Pulmonary artery endothelial cell (primary cell): ENCODE measurements at places on chromosomes 16 and 17. TPM values are rescaled to one million over a fixed set of nuclear protein-coding genes. Genes with fewer than 3 reads are reported as not detected.

SEZ6L2 gene
- total RNA-seq = 0.53 and 0.73 TPM in 2 replicates

CDC27 gene
- 178 and 195 TPM in 2 replicates for total RNA-seq

GRAP gene
- 16.5 and 20.5 TPM in 2 replicates for total RNA-seq

NACA2 gene
- 0.18 TPM in 1 of 2 replicates, not detected in the other for total RNA-seq

CTRB2 gene
- total RNA-seq = not detected in 2 replicates

ZNF19 gene
- total RNA-seq = 1.3 and 1.6 TPM in 2 replicates

CYGB gene
- total RNA-seq = 0.40 and 1.4 TPM in 2 replicates

ANKRD40CL gene
- not detected in 2 replicates for total RNA-seq

FOXN1 gene
- total RNA-seq = not detected in 2 replicates

CBX4 gene
- total RNA-seq = 7.6 and 8.4 TPM in 2 replicates

TMEM220 gene
- 1.2 and 1.8 TPM in 2 replicates for total RNA-seq

KRT16 gene
- 0.13 and 0.63 TPM in 2 replicates for total RNA-seq

PLCG2 gene
- total RNA-seq = 4.7 and 7.7 TPM in 2 replicates

CCDC144A gene
- 2.6 and 7.2 TPM in 2 replicates for total RNA-seq

ADGRG3 gene
- total RNA-seq = not detected in 2 replicates

KCNH4 gene
- total RNA-seq = 0.04 TPM in 1 of 2 replicates, not detected in the other

CCDC154 gene
- 0.11 and 0.13 TPM in 2 replicates for total RNA-seq

ATP1B2 gene
- total RNA-seq = not detected in 2 replicates

TEKT1 gene
- not detected in 2 replicates for total RNA-seq

ITGA2B gene
- 0.13 and 0.39 TPM in 2 replicates for total RNA-seq

ZNF423 gene
- 0.73 and 1.4 TPM in 2 replicates for total RNA-seq

SPATA32 gene
- not detected in 2 replicates for total RNA-seq

KRT24 gene
- total RNA-seq = not detected in 2 replicates

ZFP3 gene
- total RNA-seq = 1.1 and 1.9 TPM in 2 replicates

PRAC2 gene
- not detected in 2 replicates for total RNA-seq

IL21R gene
- 0.04 and 0.07 TPM in 2 replicates for total RNA-seq

CXCL16 gene
- 2.4 and 7.4 TPM in 2 replicates for total RNA-seq

PABPN1L gene
- not detected in 2 replicates for total RNA-seq

BAIAP3 gene
- 0.46 and 0.53 TPM in 2 replicates for total RNA-seq

ATP2A3 gene
- 0.53 and 3.6 TPM in 2 replicates for total RNA-seq

NPIPA3 gene
- total RNA-seq = 0.26 and 0.60 TPM in 2 replicates

MAP2K6 gene
- total RNA-seq = 2.0 and 5.2 TPM in 2 replicates

GGT6 gene
- total RNA-seq = not detected in 2 replicates

PHOSPHO1 gene
- total RNA-seq = 0.07 and 0.18 TPM in 2 replicates

MSLN gene
- total RNA-seq = not detected in 2 replicates

TP53TG3 gene
- 0.49 TPM in 1 of 2 replicates, not detected in the other for total RNA-seq
